Pancreas (tissue), 10 donors: ENCODE measurements at places on chromosomes 11 and 22. TPM values are rescaled to one million over a fixed set of nuclear protein-coding genes. Genes with fewer than 3 reads are reported as not detected.
A peak's percentile ranks its signal among the peaks of the same experiment; 100 is the strongest.

DNA sequence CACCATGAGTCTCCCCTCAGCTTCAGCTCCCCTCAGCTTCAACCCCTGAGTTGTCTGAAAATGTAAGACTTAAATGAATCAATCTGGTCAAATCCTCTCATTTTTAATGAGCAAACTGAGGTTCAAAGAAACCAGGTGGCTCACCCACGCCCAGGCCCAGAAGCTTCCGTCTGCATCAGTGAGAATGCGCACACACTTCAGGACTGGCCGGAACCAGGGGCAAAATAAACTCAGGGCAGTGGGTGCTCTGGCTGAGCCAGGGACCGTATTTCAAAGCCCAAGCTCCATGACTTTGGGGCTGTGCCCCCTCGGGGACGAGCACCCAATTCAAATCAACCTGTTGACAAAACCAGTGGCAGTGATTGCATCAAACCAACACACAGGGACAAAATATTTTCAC, 3.1 kb downstream of the SULT4A1 start:
- peak; percentile 21 for DNase-seq

- no peak for DNase-seq
These were observed 223.4 kb upstream of the CHORDC1 start for GRCh38 chr11:90446207-90446606.

- DNase-seq: no peak
These were observed 33.0 kb downstream of the FAR1 start for GRCh38 chr11:13701506-13701905.

Gene IFITM10
- 0.28 TPM for total RNA-seq

DNA sequence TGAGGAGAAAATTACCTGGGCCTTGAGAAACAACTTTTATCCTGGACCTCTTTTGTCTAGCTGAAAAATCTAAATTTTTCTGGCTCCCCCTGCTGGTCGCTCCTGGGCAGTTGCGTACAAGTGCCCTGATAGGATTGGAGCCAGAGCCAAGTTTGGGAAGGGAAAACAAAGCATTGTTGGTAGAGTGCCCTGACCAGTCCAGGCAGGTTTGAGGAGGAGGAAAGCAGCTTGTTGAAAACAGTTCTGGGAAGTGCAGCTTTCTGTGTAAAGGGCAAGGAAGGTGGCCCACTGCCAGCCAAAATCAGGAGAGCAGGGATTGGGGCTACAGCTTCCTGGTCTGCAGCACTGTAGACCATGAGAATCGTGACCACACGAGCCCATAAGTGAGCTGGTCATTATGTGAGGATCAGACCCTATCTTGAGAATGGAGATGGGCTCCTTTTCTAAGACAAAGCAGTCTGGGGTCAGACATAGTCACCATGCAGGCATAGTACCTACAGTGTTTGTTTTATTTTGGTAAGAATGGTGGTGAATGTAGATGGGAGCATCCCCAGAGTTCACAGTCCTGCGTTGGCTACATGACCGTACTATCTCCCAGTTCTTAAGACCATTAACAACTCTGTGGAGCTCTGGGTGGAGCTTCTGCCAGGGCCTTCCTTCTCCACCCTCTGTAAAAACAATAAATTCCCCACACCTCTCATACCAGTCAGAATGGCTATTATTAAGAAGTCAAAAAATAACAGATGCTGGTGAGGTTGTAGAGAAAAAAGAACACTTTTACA, 21.3 kb upstream of the PIK3IP1 start:
- DNase-seq: peak; percentile 89
